Breast epithelium (tissue), 4 donors: ENCODE measurements at places on chromosomes 7 and 10.

- no peaks in the 10 kb centered on the region for H3K4me1 ChIP-seq
- H3K4me3 ChIP-seq, result no peak overlapping the region
- H3K36me3 ChIP-seq, result no peaks in the 10 kb centered on the region
- H3K27me3 ChIP-seq, result no peaks in the 10 kb centered on the region
- no peak overlapping the region for H3K27ac ChIP-seq
- no peak for DNase-seq
Measured at GRCh38 chr10:83425306-83425705, 714.0 kb upstream of the GHITM start.

DNA sequence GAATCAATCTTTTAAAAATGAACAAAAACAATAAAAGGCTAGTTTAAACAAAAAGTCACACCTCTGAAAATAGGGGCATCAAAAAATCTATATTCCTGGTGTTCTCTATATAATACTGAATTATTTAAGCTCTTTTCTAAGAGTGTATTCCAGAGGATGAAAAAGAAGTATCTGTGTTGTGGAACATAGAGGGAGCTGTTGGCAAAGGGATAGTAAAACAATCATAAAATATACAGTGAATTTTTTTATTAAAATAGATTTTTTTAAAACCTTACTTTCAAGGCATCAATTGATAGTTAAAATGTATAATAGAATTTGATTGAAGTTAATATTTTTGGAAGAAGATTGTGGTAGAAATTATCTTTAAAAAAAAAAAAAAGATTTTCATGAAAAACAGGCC is 1409.1 kb upstream of the CELF2 start:
- no peaks in the 10 kb centered on the region for H3K27me3 ChIP-seq
- no peak overlapping the region for H3K4me3 ChIP-seq
- no peak for DNase-seq
- no peak overlapping the region for H3K27ac ChIP-seq
- H3K4me1 ChIP-seq, result no peaks in the 10 kb centered on the region

DNA sequence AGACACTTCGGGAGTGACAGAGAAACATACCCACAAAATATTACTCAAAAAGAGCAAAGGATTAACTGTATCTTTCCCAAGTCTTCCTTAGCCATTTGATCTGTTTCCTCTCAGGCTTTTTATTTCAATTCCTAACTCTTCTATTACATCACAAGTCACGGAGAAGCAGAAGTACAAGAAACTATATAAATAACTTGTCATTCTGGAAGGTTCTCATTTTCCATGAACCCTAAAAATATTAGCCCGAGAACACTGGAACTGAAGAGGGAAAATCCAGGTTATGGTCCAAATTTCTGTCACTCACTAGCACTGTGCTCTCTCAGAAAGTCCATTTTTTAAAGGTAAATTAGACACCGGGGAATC is 98.0 kb downstream of the GRB10 start:
- no peaks in the 10 kb centered on the region for H3K27me3 ChIP-seq
- DNase-seq, result no peak
- H3K4me3 ChIP-seq, result no peak overlapping the region
- H3K27ac ChIP-seq, result peak overlapping the region; percentile 48
- H3K4me1 ChIP-seq, result no peaks in the 10 kb centered on the region

DNA sequence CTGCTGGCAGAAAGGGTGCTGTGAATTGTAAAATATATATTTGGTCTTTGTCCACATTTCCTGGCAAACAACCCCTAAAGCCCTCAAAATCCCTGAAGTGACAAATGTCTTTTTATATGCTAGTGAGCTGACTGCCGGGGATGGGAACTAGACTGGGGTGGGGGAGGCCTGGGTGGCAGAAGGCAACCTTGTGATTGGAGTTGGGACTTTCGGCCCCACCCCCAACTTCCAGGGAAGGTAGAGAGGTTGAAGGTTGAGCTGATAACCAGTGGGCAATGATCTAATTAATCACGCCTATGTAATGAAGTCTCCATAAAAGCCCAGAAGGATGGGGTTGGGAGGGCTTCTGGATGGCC is 2.7 kb downstream of the EPHA1 start:
- no peak overlapping the region for H3K4me3 ChIP-seq
- no peaks in the 10 kb centered on the region for H3K36me3 ChIP-seq
- no peak overlapping the region for H3K27ac ChIP-seq
- H3K4me1 ChIP-seq, result peaks cover 10% of the 10 kb centered on the region
- DNase-seq, result peak; percentile 15
- H3K27me3 ChIP-seq, result no peaks in the 10 kb centered on the region

DNA sequence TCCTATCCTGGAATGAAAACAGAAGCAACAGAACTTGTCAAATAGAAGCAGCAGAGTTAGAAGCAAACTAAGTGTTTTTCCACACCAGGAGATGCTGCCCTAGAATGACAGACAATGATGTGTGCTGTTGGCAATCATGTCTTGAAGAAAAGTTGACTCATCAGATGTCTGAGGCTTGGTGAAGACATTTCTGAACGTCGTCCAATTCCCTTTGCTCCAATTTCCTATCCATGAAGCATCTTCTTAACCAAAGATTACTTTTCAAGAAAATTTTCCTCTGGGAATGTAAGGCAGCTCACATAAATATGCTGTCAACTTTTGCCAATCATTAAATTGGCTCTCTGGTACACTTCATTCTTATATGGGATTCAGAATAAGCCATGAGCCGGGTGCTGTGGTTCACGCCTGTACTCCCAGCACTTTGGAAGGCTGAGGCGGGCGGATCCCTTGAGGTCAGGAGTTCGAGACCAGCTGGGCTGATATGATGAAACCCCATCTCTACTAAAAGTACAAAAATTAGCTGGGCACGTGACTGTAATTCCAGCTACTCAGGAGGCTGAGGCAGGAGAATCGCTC is 34.6 kb downstream of the MALSU1 start:
- no peak overlapping the region for H3K4me3 ChIP-seq
- H3K27ac ChIP-seq, result peak overlapping the region; percentile 46
- DNase-seq, result no peak

DNA sequence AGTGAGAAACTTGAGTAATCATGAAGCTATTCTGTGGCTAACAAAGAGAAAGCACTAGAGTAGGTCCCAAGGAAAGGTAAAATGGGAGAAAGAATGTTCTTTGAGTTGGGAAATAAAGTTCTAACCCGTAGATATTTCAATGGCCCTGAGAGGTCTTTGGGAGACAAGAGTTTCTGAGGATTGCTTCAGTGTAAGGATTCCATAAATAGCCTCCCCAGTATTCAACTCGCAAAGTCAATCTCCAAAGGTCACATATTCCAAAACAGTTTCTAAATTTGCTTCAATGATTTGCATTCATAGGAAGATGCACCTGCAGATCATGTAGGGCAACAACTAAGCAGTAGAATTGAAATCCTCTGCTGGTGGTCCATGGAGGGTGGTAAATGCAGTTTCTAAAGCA is 238.5 kb downstream of the TMEM178B start:
- H3K4me3 ChIP-seq, result no peak overlapping the region
- DNase-seq, result no peak
- no peak overlapping the region for H3K27ac ChIP-seq
- H3K27me3 ChIP-seq, result no peaks in the 10 kb centered on the region
- no peaks in the 10 kb centered on the region for H3K36me3 ChIP-seq
- H3K4me1 ChIP-seq, result no peaks in the 10 kb centered on the region

- DNase-seq, result no peak
- H3K36me3 ChIP-seq, result peaks cover 4% of the 10 kb centered on the region
Measured at GRCh38 chr10:124685261-124685660, 58.9 kb downstream of the FAM53B start.

DNA sequence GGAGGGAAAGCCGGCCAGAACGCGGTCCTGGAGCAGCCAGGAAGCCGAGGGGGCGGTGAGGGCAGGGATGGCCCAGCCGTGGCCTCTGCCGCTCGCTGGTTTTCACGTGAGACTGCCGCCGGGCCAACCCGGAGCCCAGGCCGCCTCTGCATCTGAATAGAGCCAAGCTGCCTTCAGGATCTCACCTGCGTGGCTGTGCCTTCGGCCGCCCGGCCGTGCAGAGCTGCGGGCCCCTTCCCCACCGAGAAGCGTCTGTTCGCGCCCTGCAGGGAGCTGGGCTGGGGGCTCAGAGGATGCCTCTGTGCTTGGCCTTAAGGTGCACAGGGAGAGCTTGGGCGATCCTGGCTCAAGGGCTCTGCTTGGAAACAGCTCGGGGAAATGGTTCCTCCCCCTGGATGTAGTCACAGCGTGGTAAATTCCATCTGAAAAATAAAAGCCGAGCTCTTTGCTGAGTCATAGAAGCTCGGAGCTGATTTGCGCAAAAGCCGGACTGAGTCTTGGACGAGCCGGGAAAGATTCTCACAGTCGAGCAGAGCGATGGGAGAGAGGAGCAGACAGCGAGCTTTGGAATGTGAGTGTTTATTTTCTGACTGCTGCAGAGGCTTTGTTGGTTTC is at the start of gene JAKMIP3:
TSS of gene JAKMIP3 (plus strand) at position 456 of the 615 bp plus-strand sequence. CDS start 38,863 bp downstream, outside the sequence.
- DNase-seq, result no peak
- peak within 1 kb of the TSS; percentile 39 for H3K4me3 ChIP-seq
- H3K27me3 ChIP-seq, result no peaks in the 10 kb centered on the region
- peaks cover 3% of the 10 kb centered on the region for H3K4me1 ChIP-seq
- no peaks in the 10 kb centered on the region for H3K36me3 ChIP-seq

DNA sequence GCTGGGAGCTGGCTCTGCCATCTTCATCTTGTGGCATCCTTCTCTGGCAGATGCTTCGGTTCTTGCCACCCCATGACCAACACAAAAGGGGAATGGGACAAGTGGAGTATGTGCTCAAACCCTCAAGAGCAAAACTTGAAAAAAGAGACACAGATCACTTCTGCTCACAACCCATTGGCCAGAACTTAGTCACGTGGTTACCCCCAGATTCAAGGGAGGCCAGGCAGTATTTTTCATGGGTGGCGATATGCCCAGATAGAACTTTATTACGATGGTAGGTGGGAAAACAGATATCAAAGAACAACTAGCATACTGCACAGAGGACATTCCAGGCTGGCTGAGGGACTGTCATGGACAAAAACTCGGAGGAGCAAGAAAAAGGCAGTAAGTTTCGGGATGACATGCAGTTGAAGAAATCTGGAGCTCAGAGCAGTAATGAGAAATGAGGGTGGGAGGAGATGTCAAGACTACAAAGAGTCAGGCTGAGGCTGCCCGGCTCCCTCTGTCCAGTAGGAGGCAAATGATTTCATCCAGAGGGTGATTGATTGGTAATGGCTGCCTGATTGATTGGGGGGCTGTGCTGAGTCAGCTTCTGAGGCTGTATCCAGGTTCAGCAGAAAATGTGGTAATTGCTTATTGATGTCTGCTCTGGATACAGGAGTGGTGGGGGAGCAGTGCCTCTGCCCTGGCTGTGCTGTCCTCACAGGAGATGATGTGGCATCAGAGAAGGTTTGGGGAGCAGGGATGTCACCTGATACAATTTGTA is 25.3 kb downstream of the COL13A1 start:
- H3K36me3 ChIP-seq, result no peaks in the 10 kb centered on the region
- no peaks in the 10 kb centered on the region for H3K27me3 ChIP-seq
- H3K4me1 ChIP-seq, result no peaks in the 10 kb centered on the region
- H3K4me3 ChIP-seq, result no peak overlapping the region
- no peak overlapping the region for H3K27ac ChIP-seq

DNA sequence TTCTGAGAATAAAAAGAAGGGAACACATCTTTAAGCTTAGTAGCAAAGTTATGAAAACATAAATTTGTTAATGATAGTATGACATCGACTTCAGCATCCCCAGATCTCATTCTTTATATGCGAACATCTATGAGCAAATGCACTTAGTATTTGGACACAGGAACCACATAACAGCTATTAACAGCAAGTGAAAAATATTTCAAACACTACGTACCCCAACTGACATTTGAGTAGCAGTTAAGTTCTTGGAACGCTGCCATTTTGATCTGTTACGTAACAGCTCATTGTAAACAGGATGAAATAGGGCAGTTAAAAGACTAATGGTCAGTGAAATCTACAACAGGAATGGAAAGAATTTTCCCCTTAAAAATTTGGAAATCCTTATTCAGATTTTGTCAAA is 428.9 kb downstream of the TNS3 start:
- no peak for DNase-seq
- H3K4me3 ChIP-seq, result no peak overlapping the region
- no peaks in the 10 kb centered on the region for H3K27me3 ChIP-seq
- no peaks in the 10 kb centered on the region for H3K4me1 ChIP-seq

- H3K4me1 ChIP-seq, result no peaks in the 10 kb centered on the region
- H3K36me3 ChIP-seq, result no peaks in the 10 kb centered on the region
- no peak overlapping the region for H3K4me3 ChIP-seq
- no peak overlapping the region for H3K27ac ChIP-seq
Measured at GRCh38 chr10:117365612-117366011, 9.6 kb downstream of the PDZD8 start.

DNA sequence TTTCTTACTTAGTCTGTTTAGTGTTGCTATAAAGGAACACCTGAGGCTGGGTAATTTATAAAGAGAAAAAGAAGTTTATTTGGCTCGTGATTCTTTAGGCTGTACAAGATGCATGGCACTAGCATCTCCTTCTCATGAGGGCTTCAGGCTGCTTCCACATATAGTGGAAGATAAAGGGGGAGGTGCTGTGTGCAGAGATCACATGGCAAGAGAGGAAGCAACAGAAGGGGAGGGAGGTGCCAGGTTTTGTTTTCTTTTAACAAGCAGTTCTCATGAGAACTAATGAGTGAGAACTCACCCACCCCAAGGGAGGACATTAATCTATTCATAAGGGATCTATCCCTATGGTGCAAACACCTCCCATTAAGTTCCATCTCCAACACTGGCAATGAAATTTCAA is 17.3 kb downstream of the CYP2E1 start:
- no peaks in the 10 kb centered on the region for H3K36me3 ChIP-seq
- no peaks in the 10 kb centered on the region for H3K27me3 ChIP-seq
- no peaks in the 10 kb centered on the region for H3K4me1 ChIP-seq
- H3K27ac ChIP-seq, result no peak overlapping the region

GRCh38 chr10:60978287-60979115 is 34.5 kb upstream of the RHOBTB1 start:
- no peak overlapping the region for H3K27ac ChIP-seq
- H3K27me3 ChIP-seq, result no peaks in the 10 kb centered on the region
- H3K4me3 ChIP-seq, result no peak overlapping the region
- DNase-seq, result no peak
- no peaks in the 10 kb centered on the region for H3K4me1 ChIP-seq

DNA sequence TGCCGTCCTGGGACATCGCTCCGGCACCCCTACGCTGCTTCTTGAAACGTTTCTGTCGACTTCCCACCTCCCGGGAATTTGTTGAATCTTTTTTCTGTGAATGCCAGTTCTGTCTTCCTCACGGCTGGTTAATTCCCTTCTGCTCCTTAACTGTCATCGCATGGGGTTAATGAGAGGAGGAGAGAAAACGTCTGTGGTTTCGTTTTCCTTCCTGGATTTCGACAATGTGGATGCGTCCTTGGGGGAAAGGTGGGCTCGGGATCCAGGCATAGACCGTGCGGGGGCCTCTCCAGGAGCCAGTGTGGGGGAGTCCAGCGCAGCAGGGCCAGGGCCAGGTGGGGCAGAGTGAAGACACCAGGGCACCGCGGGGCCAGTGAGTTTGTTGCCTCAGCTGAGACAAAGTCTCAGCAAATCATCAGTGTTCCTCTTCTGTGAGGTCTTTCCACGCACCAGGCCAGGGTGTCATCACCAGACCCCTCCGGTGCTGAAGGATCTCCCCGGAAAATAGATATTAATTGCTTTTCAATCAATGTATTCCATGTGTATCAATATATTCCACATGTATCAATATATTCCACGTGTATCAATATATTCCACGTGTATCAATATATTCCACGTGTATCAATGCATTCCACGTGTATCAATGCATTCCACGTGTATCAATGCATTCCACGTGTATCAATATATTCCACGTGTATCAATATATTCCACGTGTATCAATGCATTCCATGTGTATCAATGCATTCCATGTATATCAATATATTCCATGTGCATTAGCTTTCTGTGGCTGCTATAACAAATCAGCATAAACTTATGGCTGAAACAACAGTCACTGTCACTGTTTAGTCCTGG is 33.7 kb upstream of the CFAP46 start:
- no peak overlapping the region for H3K27ac ChIP-seq
- H3K4me1 ChIP-seq, result no peaks in the 10 kb centered on the region
- H3K27me3 ChIP-seq, result peaks cover 91% of the 10 kb centered on the region
- no peaks in the 10 kb centered on the region for H3K36me3 ChIP-seq

- no peak overlapping the region for H3K27ac ChIP-seq
- no peak overlapping the region for H3K4me3 ChIP-seq
- no peak for DNase-seq
Measured at GRCh38 chr7:127794551-127794950, 142.6 kb downstream of the SND1 start.
